Inflammatory macrophage treated with lipopolysaccharide for 1 hour (primary cell): ENCODE measurements at places on chromosomes 5 and 9.
A peak's percentile ranks its signal among the peaks of the same experiment; 100 is the strongest.

DNA sequence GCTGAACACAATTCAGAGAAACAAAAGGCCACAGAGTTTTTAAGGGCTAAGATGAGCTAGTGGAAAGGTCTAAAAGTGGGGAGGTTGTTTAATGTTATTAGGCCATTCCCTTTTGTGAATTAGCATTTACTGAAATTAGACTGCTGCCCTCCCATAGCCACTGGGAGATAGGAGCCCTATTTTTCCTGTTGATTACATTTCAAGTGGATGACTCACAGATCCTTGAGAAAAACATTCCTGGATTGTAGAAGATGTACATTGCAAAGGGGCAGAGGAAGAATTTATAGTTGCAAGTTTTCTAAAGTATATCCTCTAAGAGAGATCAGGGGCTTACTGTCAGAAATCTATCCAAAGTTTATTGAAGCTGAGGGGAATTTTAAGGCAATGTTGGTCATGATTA is 367.1 kb upstream of the IZUMO3 start:
- no peak for DNase-seq

DNA sequence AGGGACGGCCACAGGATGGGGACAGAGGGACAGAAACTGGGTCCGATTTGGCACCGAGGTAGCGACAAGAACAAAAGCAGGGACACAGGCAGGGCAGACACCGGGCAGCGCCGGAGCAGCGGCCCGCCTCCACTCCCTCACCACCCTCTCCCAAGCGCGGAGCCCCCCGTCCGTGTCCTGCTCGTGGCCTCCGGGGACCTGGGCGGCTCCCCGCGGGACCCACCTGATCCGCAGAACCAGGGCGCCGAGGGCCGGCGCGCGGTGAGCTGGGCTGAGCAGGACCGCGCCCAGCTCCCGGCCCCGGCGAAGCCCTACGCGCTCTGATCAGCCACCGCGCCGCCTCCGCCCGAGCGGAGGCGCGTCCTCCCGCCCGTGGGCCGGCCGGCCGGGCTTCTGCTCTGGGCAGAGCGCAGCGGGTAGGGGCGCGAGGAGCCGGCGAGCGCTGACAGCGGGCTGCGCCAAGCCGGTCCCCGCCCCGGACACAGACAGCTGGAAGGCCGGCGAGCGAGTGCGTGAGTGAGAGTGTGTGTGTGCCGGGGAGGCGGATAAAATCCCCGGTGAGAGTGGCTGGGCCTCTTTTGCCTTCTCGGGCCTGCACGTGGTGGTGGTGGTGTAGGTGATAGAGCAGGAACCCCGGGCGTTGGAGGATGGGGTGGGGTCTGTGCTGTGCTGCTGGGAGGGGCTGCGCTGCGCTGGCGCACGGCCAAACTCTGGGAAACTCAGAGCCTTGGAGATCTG is at the start of gene GGTA1:
Gene GGTA1, minus strand, starts transcription at position 418 of the 738 bp plus-strand sequence. CDS start 31,922 bp downstream, outside the sequence.
- peak; percentile 67 for DNase-seq

DNA sequence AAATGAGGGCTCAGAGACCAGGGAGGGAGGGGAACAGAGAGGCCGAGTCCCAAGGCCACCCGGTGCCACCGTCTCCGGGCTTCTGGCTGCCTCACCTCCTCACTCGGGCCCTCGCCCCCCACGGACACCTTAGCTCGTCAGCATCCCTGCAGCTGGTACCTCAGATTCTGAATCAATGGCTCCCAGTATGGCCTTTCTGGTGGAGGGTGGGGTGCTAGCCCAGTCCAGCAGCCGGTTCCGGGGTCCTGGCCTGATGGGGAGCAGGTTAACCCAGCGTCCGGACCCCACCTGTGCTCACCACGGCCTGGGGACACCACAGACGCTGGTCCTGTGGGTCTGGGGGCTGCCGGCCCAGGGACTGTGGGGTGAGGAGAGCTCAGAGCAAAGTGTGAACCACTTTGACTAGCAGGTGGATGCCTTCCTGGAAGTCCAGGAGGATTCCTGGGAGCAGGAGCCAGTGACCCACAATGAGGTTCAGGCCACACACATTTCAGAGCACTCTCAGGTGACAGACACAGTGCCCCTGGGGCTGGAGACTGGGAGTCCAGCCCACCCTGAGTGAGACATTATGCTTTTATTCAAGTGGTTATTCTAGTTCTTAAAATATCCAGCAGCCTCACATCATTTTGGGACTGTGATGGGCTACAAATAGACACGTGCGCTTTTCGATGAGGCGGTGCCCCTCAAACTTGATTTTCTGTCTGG is 53.3 kb downstream of the AHRR start:
- DNase-seq, result no peak

DNA sequence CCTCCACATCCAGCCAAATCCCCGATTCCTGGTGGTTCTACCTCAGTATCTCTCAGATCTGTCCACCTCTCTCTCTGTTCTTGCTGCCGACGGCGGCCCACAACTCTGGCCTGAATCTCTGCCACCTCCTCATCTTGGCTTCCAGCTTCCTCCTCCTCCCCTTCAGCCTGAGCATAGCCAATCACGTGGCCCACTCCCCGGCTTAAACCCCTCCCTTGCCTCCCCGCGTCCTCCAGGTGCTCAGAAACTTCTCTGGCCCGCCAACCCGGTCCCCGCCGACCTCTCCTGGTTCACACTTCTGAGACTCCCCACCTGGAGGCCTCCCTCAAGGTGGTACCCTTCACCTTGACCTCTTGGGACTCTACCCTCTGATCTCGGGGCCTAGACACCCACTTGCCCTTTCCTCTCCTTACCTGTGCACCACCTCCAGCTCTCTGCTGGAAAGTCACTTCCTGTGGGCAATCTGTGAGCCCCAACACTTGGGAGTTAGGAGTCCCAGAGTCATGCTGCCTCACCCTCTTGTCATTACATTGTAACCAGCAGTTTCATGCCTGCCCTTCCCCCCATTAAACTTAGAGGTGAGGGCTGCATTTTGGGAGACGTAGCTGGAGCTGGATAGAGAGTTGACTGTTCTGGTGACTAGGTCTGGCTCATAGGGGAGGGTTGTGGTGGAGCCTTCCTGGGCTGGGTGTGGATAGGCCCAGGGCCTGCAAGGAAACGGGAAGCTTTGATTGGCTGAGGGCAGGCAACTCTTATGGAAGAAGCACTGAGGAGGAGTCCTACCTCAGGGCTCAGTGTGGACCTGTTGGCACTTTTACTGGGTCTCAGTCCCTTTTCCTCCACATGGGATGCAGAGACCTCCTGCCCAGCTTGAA is 4.5 kb upstream of the SET start:
- DNase-seq, result peak; percentile 72

- no peak for DNase-seq
Observed at GRCh38 chr9:113585085-113585442, 121.5 kb downstream of the RGS3 start.

GRCh38 chr5:17218353-17219005 is 1.0 kb downstream of the BASP1 start:
- DNase-seq, result no peak

GRCh38 chr9:81814794-81815464 is 113.3 kb upstream of the SPATA31D4 start:
- no peak for DNase-seq

DNA sequence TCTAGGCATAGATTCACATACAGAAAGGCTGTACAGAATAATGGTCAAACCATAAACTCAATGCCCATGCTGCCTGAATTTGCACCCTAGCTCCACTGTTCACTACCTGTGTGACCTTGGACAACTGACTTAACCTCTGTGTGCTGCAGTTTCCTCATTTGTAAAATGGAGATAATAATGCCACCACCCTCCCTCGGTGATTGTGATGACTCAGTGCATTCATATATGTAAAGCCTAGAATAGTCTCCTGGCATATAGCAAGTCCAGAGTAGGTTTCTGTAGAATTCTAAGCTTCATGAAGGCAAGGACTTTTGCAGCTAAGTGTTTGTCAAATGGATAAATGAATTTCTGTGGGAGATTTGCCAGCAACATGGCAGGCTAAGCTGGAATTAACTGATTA is 297.8 kb upstream of the NR4A3 start:
- no peak for DNase-seq

GRCh38 chr5:143194713-143195112 is 208.8 kb downstream of the NR3C1 start:
- no peak for DNase-seq

DNA sequence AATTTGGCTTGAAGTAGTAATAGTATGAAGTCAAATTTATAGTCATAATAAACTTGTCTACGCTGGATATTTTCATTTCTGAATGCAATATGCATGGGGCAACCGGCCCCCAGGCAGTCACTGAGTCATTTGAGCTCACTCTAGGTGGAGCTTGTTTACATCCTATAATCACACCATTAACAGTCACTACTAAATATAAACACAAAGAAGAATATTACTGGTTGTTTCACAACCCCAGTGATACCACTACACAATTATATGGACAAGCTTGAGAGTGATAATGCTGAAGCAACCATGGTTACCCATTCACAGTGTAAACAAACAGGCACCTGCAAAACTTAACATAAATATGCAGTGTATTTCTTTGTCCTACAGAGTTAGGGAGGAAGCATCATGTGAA is 68.7 kb downstream of the MARCHF3 start:
- no peak for DNase-seq
